Activated T-helper 1 cell treated with anti-CD3 and anti-CD28 coated beads, Interleukin-2, amount 50 U/mL, for 16 hours (primary cell): ENCODE measurements at places on chromosomes 1 and 21.

DNA sequence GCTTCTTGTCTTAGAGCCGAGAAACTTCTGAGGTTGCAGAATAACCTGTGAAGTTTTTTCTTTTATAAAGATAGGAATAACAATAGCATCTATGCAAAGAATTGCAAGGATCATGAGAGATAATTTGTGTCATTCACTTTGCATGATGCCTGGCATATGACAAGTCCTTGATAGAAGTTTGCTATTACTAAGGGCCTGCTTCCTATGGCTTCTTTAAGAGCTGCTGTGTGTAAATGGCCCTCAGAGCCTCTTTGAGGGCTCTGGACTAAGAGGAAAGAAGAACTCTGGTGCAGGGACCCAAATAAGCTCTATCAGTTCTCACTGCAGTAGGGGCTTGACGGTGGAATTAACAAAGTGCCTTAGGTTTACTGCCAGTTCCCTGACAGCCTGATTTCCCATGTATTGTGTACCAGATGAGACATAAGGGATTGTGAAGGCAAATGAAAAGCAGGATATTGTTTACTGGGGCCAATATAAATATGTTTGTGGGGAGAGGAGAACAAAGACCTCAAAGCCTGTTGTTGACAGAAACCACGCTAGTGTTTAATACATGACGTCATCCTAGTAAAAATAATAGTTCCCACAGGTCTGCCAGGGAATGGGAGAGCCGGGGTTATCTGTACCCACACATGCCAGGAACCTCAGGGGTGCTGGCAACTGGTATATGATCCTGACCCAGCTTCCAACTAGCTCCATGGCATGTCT lies 131.2 kb upstream of the UBE2U start:
- DNase-seq = no peak

DNA sequence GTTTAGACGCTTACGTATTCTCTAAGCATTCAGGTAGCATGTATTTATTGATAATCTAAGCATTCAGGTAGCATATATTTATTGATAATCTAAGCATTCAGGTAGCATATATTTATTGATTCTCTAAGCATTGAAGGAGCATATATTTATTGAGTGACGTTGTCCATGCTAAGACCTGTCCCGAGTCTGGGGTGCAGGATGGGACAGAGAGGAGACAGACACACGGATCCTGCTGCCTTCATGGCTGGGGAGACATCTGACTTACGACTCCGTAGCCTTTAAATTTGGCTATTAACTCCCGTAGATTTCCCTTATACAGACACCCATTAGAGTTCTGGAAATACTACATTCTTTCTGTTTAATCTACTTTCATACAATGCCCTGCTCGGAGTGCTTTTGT lies 982 bp downstream of the SCCPDH start:
- DNase-seq = no peak

DNA sequence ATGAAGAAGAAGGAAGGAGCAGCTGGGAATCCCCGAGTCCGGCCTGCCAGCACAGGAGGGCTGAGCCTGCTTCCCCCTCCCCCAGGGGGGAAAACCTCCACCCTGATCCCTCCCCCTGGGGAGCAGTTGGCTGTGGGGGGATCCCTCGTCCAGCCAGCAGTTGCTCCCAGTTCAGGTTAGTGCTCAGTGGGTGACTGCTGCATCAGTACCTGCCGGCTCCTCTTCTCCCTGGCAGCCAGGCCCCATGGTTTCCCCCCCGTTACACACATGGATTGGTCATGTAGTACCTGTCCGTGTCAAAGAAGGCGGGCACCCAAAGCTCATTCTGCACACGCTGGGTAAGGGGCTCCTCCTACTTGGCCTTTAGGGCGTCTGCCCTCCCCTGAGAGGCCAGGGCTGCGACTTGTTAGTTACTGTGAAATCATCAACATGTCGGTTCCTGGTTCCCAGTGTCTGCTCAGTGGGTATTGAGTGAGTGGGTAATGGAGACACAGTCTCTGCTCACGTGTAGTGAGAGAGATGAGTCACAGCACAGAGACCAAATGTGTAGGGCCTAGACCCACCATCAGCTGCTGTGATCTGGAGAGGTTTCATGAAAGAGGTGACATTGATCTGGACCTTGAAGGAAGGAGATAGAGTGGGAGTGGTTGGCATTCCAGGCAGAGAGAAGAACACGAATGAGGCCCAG lies 11.5 kb downstream of the NECAP2 start:
- DNase-seq = no peak

DNA sequence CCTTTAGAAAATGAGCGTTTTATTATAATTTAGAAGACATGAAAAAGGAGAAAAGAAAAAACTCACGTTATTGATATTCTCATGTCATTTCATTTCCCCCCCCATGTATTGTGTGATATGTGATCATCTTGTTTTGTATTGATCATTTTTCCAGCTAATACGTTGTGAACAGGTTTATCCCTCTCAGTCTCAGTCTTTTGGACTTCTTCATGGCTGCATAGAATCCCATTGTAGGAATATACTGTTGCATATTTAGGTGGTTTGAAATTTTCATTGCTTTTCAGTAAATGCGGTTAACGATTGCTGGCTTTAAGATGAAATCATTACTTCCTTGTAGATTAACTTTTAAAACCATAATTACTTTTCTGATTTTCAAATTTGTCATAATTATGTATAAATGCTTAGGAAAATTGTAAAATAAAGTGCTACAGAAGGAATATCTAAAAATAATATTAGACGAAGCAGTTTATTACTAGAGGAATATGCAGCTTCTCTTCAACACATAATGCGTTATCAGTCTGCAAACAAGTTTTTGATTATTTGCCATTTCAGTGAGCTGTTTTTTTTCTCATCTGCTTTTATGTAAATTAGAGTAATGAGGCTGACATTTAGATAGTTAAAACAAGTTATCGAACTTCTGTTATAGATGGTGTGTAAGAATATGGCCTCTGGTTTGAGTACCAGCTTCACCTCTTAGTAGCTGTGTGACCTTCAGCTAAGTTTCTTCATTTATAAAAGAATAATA lies 1.8 kb downstream of the SON start:
- DNase-seq = no peak

DNA sequence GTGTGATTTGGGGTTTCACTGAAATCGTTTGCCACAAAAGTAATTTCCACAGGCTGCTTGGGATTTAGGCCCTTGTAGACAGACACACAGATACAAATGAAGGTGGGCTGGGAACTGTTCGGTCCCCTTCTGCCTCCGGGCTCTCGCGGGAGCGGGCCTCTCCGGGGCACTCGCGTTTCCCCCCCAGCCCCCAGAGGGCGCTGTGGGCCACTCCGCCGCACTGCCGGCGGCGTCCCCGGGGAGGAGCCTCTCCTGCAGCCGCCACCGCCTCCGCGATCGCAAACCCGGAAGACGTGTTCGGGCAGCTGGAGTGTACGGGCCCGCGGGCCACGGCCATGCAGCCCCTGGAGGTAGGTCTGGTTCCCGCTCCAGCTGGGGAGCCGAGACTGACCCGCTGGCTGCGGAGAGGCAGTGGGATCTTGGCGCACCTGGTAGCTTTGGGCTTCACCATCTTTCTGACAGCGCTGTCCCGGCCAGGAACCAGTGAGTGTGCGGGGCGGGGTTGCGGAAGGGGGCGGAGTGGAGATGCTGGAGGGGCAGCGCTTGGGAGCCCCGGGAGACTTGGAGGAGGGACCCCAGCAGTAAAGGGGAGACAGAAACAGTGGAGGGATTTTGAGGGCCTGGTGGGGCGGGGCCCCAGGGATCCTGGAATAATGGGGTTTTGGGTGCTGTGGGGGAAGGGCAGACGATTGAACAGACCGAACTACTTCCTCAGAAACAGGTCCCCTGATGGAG lies at the start of gene CYB561D1:
Gene CYB561D1, plus strand, starts transcription at position 290 of the 735 bp plus-strand sequence. Its CDS starts 46 bp downstream, at position 336.
- peak; percentile 85 for DNase-seq

DNA sequence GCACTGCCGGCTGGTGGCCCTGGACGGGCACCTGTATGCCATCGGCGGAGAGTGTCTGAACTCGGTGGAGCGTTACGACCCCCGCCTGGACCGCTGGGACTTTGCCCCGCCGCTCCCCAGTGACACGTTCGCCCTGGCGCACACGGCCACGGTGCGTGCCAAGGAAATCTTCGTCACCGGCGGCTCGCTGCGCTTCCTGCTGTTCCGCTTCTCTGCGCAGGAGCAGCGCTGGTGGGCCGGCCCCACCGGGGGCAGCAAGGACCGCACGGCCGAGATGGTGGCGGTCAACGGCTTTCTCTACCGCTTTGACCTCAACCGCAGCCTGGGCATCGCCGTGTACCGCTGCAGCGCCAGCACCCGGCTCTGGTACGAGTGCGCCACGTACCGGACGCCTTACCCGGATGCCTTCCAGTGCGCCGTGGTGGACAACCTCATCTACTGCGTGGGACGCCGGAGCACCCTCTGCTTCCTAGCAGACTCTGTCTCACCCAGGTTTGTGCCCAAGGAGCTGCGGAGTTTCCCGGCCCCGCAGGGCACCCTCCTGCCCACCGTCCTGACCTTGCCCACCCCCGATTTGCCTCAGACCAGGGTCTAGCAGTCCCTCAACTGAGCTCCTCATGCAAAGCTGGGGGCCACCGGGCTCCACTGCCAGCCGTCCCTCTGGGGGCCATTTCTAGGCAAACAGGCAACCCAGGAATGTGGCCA lies 2.1 kb downstream of the KLHDC7A start:
- DNase-seq = no peak

GRCh38 chr1:8525216-8525557 lies 207.3 kb downstream of the SLC45A1 start:
- no peak for DNase-seq

GRCh38 chr1:38261574-38261973 lies 215.0 kb upstream of the POU3F1 start:
- DNase-seq = no peak

DNA sequence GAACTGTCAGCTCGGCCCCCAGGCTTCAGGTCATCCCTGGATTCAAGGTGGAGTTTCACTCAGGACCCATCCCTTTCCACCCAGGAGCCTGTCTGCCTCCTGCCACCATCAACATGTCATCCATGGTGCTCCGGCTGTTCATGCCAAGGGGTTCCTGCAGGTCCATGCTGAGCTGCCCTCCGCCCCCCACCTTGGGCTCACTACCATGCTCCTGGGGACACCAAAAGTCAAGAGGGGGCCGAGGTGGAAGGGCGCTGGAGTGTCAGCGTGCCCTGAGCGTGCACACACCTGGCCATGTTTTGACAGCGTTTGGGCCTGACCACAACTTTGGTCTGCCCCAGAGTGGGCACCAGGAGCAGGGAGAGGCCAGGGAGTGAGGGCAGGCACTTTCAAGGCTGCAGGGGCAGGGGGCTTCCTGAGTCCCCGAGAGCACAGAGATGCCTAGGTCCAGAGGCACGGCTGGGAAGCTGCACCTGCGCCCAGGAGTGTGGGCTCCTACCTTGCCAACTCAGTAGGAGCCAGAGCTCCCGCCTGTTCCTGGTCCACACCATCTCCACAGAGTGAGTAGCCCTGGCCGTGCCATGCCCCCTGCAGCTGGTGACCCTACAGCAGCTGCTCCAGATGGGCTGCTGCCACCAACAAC lies 639.6 kb upstream of the ZP4 start:
- DNase-seq = no peak
